ENCODE measurements at places on chromosomes 6 and 20.

- no peak for DNase-seq
Measured at GRCh38 chr20:23433628-23434027, 5.9 kb upstream of the CSTL1 start.

DNA sequence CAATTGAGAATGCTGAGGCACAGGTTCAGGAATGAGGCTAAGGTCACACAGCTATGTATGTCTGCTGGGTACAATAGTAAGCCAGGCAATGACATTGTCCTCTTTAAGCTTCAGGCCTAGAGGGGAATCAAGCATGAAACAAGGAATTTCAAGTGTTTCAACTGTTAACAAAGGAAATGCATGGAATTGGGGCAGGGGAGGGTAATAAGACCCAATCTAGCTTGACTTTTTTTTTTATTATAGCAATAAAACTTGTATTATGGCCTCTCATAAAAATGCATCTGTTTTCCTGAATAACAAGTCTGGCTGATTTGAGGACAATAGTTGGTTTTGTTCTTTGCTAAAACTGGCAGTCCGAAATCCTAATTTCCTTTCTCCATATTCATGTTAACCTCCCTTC is 336.7 kb downstream of the CBLN4 start:
- DNase-seq: no peak

DNA sequence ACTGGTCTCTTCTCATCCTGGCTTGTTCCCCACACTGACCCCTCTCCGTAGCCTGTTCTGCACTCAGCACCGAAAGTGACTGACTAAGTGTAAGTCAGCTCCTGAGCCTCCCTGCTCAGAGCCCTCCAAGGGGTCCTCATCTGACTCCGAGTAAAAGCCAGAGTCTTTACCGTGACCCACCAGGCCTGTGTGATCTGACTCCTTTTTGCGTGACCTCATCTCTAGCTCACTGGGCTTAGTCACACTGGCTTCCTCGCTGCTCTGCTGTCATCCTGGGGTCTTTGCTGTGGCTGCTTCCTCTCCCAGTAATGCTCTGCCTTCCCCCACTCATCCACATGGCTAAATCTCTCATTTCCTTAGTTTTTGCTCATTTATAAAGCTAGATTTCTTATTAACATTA is 116.6 kb downstream of the PLCB4 start:
- no peak for DNase-seq

GRCh38 chr6:170451762-170452651 is 101.1 kb downstream of the PSMB1 start:
- no peak for DNase-seq

DNA sequence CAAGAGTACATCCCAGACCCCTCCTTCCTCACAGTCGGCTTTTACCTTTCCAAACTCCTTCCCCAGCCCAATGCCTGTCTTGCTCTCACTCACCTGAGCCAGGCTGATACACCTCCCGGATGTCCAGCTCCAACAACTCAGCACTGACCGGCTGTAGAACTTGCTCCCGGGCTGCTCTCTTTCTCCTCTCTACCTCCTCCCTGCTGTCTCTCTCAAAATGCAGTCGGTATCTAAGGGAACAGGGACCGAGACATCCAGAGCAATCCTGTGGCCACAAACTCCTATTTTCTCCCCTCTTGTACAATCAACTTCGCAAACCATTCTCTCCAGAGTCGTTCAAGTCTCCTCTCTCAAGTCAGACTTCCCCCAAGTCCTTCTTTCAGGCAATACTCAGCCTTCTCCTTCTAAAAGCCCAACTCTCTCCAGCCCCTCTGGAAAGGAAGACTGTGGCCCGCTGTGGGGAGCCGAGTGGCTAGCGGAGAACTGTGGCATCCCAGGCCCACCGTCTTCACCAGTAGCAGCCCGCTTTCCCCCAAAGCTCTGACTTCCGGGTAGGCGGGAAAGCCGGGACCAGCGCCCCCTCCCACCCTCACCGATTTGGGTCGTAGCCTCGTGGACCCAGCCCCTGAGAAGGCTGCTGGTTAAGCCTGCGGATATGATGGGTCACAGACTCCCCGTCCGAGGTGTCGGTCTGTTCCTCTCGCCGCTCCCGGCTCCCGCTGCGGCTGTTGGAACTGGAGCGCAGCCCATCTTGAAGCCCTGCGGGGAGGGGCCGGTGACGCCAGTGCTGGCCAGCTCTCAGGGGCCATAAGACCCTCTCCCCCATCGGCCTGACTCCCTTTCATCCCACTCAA is 1.1 kb downstream of the GNL1 start:
- DNase-seq: peak; percentile 29

DNA sequence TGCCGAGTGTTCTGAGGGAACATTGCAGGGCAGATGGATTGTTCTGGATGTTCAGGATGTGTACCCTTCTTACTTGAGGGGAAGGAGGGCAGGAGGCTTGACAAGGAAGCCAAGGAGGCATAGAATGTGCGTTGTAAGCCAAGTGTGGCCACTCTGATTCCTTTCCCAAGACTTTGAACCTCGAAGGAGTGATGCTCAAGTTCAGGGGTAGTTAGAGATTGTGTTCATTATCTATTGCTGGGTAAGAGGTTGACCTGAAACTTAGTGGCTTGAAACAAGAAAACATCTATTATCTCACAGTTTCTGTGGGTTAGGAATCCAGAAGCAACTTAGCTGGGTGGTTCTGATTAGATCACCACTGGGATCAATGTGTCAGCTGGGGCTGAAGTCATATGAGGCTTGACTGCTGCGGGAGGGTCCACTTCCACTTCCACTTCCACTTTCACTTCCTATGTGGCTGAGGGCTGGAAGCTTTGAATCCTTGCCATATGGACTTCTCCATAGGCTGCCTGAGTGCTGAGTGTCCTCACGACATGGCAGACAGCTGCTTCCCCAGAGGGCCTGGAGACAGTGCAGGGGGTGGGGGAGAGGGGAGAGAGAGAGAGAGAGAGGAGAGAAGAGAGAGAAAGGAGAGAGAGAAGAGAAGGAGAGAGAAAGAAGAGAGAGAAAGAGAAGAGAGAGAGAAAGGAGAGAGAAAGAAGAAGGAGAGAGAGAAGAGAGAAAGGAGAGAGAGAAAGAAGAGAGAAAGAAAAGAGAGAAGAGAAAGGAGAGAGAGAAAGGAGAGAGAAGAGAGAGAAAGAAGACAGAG is 6.9 kb upstream of the CD40 start:
- DNase-seq: no peak

GRCh38 chr20:64229507-64230061 is 26.0 kb upstream of the PCMTD2 start:
- no peak for DNase-seq

- no peak for DNase-seq
Measured at GRCh38 chr20:57106692-57107091, 159.7 kb downstream of the BMP7 start.

DNA sequence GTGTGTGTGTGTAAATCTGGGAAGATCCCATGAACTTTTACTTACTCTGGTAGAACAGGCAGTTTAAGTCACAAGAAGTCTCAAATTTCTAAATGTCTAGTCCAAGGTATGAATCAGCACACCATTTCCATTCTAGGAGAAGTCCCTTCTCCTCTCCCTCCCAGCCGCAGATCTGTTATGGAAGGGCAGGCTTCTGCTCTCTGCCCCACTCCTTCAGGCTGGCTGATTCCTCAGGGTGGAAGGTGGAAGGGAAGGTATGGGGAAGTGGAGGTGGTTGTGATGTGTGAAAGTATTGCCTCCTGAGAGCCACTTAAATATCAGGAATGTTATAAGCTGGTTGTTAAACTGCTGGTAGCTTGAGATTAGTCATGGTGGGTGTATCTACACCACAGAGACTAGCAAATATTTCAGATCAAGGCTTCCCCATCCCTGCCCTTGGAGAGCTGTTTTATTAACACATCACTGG is 44.5 kb upstream of the LAMA4 start:
- no peak for DNase-seq

DNA sequence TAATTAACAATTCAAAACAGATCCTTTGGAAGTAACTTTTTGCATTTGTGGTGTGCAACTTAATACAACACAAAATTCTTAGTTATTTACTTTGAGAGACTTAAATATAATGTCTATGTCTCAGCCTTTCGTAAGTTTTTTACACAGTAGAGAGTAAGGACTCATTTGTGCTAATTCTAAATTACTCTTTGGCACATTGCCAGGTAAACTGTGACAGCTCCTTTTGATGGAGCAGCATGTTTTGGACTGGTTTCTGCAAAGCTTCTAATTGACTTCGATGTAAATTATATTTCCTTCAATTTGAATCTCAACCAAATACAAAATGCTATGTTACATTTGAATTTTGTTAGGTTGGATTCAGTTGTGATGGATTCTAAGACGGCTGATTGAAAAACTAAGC is 450.7 kb upstream of the OPRM1 start:
- no peak for DNase-seq

DNA sequence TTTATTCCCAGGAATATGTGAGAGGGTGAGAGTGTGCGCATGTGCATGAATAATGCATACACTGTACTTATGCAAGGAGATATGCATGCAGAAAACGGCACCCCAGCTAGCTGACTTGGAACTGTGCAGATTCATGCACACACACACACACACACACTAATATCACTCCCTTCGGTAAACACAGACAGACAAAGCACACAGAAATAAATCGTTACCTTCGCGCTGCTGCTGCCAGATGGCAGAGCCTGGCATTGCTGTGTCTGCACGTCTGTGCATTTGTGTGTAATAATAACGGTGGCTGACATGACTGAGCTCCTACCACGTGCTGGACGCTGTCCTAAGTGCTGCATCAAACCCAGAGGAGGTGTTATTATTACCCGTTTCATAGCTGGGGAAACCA is 36.8 kb downstream of the PREX1 start:
- no peak for DNase-seq

DNA sequence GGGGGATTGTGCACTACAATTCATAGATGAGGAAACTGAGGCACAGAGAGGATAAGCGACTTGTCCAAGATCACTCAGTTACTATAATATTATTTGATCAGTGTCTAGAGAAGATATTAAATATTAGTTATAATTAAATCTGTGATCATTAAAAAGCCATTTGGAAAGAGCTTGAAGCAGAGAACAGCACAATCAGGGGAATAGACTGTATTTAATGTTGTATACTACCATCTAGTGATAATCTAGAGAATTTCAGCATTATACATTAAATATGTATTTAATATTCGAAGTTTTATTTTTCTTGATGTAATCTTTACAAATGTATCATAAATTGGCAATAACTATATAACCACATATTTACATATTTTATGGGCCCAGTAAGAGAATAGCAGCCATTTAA is 20.1 kb upstream of the MTCL3 start:
- DNase-seq: no peak

- peak; percentile 25 for DNase-seq
Measured at GRCh38 chr6:159701413-159701999, 8.5 kb upstream of the SOD2 start.

GRCh38 chr6:153058909-153059308 is 56.4 kb upstream of the MTRF1L start:
- DNase-seq: no peak

GRCh38 chr20:46626758-46627157 is 24.5 kb downstream of the SLC13A3 start:
- no peak for DNase-seq

- DNase-seq: no peak
Measured at GRCh38 chr6:17149571-17149970, 47.7 kb downstream of the STMND1 start.

DNA sequence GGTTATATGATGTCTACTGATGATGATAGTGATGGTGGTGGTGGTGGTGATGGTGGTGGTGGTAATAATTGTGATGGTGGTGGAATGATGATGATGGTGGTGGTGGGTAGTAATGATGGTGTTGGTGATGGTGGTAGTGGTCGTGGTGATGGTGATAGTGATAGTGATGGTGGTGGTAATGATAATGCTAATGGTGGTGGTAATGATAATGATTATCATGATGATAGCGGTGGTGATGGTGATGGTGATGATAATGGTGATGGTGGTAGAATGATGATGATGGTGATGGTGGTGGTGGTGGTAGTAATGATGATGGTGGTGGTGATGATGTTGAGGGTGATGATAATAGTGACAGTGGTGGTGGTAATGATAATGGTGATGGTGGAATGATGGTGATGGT is 4.5 kb upstream of the LPA start:
- no peak for DNase-seq

DNA sequence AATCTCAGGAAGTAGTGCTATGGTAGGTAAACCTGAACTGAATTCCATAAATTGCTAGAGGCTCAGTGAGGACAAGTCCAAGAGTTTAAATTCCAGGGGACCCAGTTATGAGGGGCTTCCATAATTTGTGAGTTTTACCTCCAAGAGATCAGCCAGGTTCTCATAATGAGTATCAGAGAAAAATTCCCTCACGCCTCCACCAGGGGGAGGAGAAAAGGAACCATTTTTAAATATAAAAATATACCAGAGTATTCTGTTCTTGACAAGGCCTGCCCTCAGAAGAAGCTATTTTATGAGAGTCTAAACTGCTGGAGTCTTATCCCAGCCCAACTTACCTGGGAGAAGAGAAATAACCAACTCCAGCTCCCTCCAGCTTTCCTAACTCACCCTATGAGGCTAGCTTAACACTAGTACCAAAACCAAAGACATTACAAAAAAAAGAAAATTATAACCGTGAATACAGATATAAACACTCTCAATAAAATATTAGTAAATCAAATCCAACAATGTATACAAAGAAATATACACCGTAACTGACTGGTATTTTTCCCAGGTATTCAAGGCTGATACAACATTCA is 158.7 kb downstream of the TFAP2A start:
- DNase-seq: no peak

DNA sequence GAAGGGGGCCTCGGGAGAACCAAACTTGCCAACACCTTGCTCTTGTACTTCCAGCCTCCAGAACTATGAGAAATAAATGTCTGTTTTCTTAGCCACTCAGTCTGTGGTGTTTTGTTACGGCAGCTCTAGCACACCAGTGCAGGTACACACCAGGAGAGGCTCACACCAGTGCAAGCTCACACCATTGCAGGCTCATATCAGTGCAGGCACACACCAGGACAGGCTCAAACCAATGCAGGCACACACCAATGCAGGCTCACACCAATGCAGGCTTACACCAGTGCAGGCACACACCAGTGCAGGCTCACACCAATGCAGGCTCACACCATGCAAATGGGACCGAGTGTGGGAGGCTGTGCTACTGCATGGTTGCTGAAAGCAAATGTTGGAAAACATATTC is 4.9 kb upstream of the CTCFL start:
- DNase-seq: no peak

DNA sequence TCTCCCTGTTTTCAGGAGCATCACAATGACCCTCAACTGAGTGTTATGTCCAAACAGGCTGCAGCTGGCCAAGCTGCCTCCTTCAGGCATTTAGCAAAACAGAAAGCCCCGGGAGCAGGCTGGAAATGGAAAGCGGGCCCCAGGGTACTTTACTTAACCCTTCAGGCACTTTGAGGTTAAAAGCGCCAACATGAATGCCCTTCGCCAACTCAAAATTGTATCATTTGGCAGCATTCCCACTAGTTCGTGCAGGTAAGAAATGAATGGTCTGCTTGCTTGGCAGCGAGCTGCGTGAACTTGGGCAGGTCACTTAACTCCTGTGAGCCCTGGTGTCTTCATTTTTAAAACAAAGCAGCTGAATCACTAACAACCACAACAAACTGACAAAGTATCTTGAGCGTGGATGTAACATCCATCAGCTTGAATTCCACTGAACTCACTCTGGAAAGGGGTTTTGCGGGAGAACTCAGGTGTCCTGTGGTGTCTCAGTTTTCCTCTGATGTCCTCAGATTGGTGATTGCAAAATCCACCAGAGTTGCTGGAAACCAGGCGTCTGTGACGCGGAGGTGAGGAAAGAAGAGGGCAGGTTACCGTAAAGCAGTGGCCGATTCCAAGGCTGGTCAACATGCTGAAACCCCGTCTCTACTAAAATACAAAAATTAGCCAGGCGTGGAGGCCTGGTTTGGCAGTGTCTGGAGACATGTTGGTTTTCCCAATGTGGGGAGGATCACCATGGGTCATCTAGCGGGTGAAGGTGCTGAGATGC is 118.8 kb upstream of the ZNF217 start:
- DNase-seq: no peak

GRCh38 chr6:128425856-128426255 is 94.5 kb downstream of the PTPRK start:
- no peak for DNase-seq
